ENCODE measurements at places on chromosomes 16 and 17.

GRCh38 chr16:68028996-68029395, 5.9 kb downstream of the DUS2 start:
- no peak for DNase-seq

DNA sequence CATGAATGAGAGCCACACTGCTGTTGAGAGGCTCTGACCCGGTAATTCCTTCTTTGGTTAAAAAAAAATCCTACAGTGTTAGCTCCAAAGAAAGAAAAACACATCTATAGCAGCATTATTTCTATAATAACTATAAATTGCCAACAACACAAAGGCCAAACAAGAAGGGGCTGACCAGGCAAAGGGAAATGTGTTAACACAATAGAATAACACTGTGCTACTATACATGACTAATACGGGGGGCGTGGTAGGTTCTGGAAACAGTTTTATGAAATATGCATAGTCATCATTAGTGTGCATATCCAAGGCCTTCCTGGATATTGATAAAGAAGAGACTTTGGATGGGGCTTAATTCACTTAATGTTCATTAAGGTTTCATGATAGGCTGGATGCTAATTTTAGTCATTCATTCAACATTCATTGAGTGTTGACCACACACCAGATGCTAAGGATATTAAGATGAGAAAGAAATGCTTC, 50.0 kb upstream of the CCL1 start:
- DNase-seq, result no peak

- DNase-seq, result no peak
Measured at GRCh38 chr17:39677542-39678339, 9.5 kb downstream of the PNMT start.

- DNase-seq, result no peak
Measured at GRCh38 chr16:10196999-10197398, 14.8 kb upstream of the GRIN2A start.

GRCh38 chr17:43368740-43369506, 29.9 kb upstream of the ARL4D start:
- peak; percentile 83 for DNase-seq

DNA sequence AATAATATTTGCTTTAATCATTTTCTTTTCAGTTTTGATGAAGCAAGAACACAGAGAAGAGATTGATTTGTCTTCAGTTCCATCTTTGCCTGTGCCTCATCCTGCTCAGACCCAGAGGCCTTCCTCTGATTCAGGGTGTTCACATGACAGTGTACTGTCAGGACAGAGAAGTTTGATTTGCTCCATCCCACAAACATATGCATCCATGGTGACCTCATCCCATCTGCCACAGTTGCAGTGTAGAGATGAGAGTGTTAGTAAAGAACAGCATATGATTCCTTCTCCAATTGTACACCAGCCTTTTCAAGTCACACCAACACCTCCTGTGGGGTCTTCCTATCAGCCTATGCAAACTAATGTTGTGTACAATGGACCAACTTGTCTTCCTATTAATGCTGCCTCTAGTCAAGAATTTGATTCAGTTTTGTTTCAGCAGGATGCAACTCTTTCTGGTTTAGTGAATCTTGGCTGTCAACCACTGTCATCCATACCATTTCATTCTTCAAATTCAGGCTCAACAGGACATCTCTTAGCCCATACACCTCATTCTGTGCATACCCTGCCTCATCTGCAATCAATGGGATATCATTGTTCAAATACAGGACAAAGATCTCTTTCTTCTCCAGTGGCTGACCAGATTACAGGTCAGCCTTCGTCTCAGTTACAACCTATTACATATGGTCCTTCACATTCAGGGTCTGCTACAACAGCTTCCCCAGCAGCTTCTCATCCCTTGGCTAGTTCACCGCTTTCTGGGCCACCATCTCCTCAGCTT, 45.0 kb downstream of the ESRP2 start:
- peak; percentile 50 for DNase-seq

DNA sequence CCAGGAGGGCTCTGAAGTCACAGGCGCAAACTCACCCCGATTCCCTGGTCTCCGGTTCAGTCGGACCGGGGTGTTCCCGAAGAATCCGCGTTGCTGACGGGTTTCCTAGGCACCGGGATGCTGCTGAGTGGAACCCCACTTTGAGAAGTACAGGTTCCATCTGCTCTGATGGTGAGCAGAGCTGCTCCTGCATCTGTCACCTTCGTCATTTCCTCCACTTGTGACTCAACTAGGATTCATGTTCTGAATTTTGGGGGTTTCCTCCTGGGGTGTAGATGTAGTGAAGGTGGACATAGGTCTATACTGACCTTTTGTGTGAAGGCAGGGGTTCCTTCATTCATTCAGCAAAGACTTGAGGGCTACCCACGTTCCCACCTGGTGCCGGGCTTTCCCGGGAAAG, 25.0 kb downstream of the LGALS3BP start:
- peak; percentile 10 for DNase-seq

- peak; percentile 52 for DNase-seq
Measured at GRCh38 chr16:23801378-23801777, 34.4 kb upstream of the PRKCB start.

- no peak for DNase-seq
Measured at GRCh38 chr16:66580605-66581209, 1.4 kb downstream of the CMTM2 start.

- no peak for DNase-seq
Measured at GRCh38 chr16:7419441-7419840, 86.8 kb downstream of the RBFOX1 start.

- no peak for DNase-seq
Measured at GRCh38 chr17:77160091-77160874, 19.5 kb downstream of the SEC14L1 start.

DNA sequence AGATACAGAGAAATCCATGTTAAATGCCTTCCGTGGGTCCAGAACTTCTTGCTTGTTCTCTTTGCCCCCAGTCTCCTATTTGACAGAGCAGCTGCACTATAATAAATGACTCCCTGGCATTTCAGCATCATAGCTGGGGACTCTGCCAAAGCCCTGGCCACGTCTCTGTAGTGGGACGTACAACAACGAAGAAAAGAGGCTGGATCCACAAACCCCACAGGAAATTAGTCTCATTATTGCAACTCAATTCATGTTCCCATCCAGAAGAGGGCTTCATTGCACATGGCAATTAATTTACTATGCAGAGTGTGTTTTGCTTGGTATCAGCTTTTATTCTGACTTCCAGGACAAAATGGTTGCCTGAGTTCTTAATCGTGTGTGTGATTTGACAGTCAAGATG, 121.3 kb downstream of the CDH13 start:
- no peak for DNase-seq

- DNase-seq, result no peak
Measured at GRCh38 chr17:39036009-39036408, 68.8 kb upstream of the FBXO47 start.

GRCh38 chr16:31517800-31518402, 9.7 kb upstream of the RUSF1 start:
- no peak for DNase-seq

DNA sequence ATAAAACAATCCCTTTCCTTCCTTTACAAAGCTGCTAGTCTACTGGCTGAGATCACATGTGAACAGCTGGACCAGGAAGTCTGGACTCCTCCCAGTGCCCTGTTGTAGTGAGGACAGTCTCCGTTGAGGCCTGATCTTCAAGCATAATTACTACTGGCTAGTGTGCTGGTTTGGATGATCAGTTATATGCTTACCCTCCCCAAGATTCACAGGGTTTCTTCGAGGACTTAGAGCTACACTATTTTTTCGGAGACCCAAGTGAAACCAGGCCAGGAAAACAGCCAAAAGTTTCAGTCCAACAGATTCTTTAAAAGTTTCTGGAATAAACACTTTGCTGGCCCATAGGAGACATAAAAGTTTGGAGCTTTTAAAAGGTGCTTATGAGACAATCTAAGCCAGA, 194.9 kb upstream of the CDH11 start:
- no peak for DNase-seq

GRCh38 chr17:27754549-27754948, 45.8 kb downstream of the NOS2 start:
- DNase-seq, result no peak

DNA sequence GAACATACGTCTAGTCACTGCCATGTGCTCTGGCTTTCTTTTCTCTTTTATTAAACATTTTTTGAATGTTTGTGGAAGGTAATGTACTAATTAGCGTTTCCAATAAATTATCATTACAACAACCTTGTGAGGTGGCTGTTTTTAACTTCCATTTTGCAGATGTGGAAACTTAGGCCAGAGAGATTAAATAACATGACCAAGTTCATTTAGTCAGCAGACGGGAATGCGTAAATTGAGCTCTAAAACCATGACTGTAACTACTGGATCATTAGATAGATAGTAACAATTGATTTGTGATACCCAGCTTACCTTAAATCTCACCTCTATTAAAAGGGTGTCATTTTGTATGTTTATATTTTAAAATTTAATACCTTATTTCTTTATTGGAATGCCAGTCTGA, 49.4 kb downstream of the RABEP1 start:
- DNase-seq, result no peak

GRCh38 chr17:39400547-39401411, 647 bp downstream of the FBXL20 start:
- DNase-seq, result no peak

DNA sequence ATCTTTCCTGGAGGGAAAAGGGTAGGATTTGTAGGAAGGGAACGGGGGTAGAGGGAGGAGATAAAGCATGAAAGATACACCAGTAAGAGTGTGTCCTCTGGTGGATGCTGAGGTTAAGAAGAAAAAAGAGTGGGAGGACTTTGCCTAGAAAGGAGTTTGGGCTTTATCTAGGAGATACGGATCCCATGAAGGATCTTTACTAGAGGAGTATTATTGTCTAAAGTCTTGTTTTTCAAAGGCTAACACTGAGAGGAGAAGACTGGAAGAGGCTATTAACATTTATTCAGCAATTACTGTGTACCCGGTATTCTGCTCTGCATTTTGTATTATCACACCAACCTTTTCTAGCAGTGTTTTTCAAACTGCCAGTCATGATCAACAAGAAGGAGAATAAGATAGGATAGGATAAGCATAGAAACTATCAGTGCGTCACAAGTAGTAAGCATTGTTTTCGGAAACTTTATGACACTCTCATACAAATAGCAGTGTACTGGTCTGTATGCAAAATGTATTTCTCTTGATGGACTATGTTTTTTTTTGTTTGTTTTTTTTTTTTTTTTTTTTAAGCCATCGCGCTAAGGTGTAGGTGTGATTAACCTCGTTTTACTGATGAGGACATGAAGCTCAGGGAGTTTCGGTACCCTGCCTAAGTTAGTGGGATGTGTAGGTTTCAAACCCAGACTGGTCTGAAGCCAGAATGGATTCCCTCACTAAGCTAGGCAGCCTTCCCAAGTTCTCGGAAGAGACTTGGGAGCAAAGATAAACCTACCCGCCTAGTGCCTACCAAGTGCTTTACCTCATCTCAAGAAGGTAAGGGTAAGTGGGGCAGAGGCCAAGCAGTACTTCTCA, 1.3 kb upstream of the SP2 start:
- no peak for DNase-seq

DNA sequence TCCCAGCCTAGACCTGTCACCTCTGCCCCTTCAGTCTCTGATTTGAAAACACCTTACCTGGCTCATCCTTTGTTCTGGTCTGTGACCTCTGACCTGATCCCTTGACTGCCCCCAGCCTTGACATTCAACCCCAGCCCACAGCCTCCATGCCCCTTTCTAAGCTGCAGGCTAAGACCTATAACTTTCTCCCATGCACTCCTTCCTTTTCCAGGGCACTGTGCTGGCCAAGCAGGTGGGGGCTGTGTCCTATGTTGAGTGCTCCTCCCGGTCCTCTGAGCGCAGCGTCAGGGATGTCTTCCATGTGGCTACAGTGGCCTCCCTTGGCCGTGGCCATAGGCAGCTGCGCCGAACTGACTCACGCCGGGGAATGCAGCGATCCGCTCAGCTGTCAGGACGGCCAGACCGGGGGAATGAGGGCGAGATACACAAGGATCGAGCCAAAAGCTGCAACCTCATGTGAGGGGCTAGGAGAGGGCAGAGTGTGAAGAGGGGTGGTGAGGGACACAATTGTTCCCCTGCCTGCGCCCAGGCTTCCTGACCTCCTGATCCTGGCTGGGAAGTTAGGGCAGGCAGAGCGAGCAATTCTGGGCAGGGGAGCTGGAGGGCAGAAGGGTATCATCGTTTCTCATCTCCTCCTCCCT, 3.3 kb downstream of the RND2 start:
- DNase-seq, result no peak

- DNase-seq, result no peak
Measured at GRCh38 chr17:11601661-11602060, 3.4 kb downstream of the DNAH9 start.

GRCh38 chr16:4806280-4806679, 3.8 kb upstream of the ROGDI start:
- no peak for DNase-seq

GRCh38 chr16:67922740-67923139, 8.9 kb downstream of the CTRL start:
- no peak for DNase-seq

DNA sequence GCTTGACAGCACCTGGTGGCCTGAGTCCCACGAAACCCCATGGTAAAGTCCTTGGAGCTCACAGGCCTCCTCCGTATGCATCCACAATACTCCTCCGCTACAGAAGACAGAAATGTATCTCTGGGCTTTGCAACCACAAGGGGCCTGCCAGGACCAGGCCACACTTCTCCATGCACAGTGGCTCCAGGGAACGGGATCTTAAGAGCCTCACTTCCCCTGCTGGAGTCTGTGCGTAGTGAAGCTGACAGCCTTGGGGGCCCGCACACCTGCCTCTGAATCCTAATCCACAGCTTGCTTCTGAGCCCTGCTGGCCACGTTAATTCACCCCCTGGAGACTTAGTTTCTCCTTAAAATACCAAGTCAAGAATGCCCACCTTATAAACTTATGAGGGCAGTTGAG, 125.7 kb downstream of the COPRS start:
- DNase-seq, result no peak

- no peak for DNase-seq
Measured at GRCh38 chr17:55216888-55217287, 47.9 kb upstream of the HLF start.

GRCh38 chr16:87956098-87956364, 4.8 kb downstream of the BANP start:
- no peak for DNase-seq

DNA sequence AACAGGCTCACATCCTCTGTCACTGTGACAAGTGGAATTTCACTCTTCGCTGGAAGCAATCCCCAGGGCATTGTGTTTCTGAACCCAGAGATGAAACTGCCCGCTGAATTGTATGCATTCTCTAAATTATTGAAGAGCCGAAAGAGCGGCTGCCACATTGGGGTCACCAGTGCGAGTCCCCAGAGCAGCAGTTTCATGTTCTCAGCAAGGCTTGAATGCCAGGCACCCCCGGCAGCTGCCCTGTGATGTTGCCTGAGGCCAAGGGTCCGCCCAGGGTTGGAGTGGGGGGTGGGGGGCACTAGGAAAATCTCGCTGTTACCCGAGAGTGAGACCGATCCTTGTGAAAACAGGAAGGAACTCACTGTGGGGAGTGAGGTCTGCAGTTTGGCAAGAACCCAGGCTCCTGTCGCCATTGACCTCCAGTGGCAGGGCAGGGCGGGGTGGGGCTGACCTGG, 20.7 kb upstream of the BCAR1 start:
- no peak for DNase-seq

GRCh38 chr17:75526555-75527270, 1.2 kb downstream of the LLGL2 start:
- DNase-seq, result no peak

- no peak for DNase-seq
Measured at GRCh38 chr16:8889893-8890548, 7.9 kb downstream of the LITAFD start.
